Epithelial cell of prostate (primary cell): ENCODE measurements at places on chromosomes 2 and 18.

DNA sequence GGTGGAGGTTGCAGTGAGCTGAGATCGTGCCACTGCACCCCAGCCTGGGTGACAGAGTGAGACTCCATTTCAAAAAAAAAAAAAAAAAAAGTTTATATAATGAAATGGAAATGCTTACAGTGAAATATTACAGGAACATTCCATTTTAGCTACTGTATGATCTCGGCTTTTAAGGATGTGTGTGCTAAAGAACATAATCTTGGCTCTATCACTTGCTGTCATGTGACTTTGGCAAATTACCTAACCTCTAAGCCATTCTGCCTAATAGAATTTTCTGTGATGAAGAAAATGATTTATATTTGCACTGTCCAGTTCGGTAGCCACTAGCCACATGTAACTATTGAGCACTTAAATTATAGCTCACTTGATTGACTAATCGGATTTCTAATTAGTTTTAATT lies 36.3 kb downstream of the SMAD4 start:
- no peak for DNase-seq

GRCh38 chr2:2901384-2902345 lies 476.0 kb downstream of the EIPR1 start:
- DNase-seq, result no peak

DNA sequence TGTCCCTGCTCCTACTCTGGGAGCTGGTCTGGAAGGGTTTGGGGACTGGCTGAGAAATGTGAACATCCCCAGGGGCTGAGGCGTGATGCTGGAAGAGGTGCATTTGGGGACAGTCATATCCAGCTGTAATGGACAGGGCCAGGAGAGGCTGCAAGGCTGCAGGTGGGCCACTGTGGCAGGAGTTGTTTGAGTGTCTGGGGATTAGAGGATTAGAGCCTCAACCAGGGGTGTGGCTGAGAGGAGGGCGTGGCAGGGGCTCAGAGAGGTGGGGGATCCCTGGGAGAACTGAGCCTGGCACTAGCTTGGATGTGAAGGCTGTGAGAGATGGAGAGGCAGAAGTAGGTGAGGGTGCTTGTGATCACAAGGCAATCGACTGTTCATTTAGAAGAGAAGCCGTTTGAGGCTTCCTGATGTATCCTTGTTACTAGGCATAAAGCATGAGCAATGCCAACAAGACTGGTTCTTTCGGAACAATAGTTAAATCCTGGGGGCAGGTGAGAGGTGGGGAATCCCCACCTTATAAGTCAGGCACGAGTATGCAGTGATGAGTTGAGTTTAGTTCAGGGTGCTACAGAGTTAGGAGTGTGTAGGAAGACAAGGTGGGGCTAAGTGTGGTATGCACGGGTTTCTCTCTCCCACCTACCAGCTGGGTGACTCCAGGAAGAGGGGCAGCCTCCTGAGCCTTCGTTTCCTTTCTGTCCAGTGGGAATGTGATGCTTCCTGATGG lies 31.9 kb downstream of the SH3RF3 start:
- DNase-seq, result no peak

DNA sequence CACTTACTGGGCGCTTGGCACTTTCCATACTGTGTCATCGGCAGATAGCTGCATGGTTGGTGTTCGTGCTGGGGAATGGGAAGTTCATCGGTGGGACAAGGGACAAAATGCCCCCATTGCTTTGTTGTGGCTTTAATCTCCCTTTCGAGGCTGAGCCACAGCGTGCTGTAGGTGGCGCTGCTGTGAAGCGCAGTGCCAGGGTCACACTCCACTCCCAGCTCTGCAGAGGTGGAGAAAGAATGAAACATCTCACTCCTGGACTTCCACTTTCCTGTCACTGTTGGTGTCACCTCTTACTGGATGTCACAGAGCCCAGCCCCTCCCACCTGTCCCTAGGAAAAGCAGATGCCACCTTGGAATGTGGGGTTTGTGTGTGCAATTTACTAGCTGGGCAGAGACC lies 8.7 kb downstream of the TYMS start:
- no peak for DNase-seq

DNA sequence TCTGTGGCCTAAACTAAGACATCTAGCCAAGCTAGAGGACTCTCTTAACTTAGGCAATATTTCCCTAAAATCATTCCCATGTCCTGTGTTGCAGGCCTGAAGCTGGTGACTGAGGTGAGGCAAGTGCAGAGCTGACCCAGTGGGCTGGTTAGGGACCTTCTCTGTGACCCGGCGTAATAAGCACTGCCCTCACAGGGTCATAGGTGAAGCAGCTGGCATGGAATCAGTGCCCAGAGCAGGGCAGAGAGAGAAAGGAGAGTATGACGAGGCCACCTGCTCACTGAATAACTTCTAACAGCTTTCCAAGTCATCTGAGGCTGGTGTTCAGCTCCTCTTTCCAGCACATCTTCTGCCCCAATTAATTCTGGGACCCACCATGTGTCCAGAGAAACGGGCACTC lies 197.0 kb downstream of the ANAPC1 start:
- DNase-seq, result no peak

DNA sequence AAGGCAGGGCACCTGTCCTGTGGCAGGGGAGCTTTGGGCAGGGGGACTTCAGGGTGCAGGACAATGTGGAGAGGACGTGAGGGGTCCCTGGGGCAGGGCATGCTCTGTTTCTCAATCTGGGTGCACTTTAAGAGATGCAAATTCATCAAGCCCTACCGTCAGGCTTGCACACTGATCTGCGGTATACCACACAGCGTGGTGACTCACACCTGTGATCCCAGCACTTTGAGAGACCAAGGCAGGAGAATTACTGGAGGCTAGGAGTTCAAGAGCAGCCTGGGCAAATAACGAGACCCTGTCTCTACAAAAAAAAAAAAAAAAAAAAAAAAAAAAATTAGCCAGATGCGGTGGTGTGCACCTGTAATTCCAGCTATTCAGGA lies 10.2 kb upstream of the GPC1 start:
- no peak for DNase-seq

DNA sequence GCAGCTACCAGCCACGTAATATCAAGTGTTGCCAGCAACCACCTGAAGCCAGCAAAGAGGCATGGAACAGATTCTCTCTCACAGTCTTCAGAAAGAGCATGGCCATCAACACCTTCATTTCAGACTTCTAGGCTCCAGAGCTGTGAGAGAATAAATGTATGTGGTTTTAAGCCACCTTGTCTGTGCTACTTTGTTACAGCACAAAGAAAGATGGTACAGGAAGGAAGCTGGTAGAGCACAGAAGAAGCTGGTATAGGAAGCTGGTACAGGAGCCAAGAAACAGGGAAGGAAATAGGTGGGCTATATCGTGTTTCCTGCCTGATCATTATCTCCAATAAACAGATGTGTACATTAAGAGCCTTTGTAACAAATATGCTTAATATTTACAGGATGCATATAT lies 217.4 kb downstream of the DPP10 start:
- no peak for DNase-seq

DNA sequence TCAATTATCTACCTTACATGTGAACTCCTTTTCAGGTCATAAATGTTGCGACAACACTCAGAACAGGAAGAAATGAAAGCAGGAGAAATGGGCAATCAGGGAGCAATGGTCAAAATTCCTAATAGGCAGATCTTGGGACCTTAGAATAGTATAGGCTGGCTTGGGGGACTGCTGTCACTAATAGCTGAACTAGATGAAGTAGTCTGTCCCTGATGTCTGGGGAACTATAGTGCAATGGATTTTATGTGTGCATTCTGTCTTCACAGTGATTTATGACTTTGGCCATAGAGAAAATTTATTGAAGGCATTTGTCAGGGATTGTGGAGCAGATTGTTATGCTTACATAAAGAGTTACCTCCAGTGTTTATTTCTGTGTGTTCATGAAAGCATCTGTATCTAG lies 6.1 kb upstream of the DPP10 start:
- no peak for DNase-seq

- DNase-seq, result no peak
Observed at GRCh38 chr2:55919574-55919973, 4.0 kb downstream of the EFEMP1 start.

DNA sequence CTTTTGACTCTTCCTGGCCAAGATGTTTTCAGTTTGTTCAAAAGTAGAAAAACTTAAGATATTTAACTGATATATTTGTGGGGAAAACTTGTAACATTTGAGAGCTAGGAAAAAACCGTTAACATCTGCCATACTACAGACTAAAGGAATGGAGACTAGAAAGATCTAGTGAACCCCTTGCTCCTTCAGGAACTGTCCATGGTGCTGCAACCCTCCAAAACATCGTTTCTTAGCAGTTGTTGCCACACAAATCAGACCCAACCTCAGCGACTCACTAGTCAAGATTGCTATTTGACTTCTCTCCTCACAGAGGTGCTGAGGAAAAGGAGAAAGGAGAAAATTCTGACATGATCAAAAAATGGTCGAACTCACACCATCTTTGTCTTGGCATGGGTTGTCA lies 393.8 kb upstream of the LYPD1 start:
- DNase-seq, result no peak

- no peak for DNase-seq
Observed at GRCh38 chr18:55384551-55385275, 203.3 kb downstream of the TCF4 start.

DNA sequence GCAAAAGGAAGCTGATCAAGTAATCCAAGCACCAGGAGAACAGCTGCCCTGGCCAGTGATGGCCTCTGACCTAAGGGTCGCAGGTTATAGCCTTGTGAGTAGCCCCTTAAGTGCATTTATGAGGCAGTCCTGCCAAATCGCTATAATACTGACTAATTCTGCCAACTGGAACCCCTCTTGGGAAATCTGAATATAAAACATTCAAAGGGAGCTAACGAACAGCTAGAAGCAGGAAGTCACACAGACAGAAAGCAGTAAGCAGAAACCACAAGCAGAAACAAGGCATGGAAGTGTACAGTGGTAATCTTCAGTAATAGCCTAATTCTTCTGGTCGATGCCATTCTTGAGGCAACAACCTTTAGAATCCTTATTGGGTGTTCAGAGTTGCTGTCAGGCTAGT lies 521.3 kb downstream of the METTL4 start:
- no peak for DNase-seq

DNA sequence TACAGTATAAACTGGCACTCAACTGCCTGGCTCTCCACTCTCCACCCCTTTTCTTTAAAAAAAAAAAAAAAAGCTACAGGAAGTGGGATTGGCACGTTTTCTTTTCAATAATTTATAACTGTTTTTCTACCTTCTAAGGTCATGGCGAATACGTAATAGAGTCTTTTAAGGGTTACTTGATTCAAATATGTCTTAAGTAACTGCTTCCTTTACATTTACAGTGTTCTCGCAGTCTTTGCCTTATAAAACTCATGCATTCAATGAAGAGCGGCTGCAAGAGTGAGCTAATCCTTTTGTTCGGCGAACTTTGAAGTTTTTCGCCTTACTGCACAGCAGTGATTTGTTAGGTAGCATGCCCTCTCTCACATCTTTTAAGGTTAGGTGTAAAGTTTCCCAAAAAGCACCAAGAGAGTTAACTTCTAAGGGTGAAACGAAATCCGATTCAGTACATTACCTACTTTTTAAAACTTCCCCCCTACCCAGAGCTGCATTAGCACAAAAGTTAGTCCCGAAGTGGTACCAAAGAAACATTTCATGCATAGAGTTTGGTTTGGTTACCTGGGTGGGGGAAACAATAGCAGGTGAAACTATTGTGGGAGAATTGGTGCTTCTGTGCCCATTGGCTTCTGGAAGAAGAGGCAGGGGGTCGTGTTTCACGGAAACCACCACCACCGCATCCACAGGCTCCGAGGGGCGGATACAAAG lies 2.0 kb downstream of the KCTD1 start:
- no peak for DNase-seq

DNA sequence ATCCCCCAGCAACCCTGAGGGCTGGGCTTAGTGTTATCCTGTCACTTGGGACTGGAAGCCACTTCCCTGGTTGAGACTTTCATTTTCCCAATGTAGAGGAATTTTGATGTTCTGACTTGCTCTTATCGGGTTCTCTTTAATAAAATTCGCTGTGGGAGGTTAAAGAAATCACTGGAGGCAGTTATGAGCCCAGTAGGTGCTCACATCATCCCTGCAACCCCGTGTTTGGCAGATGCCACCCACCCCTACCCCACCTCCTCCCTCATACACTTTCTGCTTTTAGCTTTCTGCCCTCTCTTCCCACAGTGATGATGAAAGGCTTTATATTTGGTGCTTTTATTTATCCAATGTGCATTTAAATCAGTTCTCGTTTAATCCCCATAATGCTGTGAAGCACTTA lies 106.6 kb downstream of the MAPK4 start:
- no peak for DNase-seq

GRCh38 chr2:223042704-223043118 lies 9.3 kb upstream of the KCNE4 start:
- DNase-seq, result peak; percentile 54

- no peak for DNase-seq
Observed at GRCh38 chr2:36770542-36771287, 74.2 kb downstream of the VIT start.

GRCh38 chr18:10285283-10285640 lies 169.2 kb upstream of the APCDD1 start:
- no peak for DNase-seq

DNA sequence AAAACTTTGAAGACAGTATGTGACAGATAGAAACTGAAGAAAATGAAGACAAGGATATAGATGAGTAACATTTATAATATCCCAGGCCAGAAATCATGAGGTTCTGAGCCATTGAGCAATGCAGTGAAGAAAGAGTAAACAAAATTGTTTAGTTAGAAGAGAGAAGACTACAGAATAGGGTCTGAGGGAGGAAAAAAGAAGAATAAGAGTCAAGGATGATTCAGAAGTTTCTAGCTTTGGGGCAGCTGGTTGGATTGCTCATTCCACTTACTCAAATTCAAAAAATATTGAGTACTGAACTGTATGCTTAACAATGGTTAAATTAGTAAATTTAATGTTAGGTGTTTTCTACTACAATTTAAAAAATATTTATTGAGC lies 155.0 kb upstream of the OTX1 start:
- peak; percentile 10 for DNase-seq

- no peak for DNase-seq
Observed at GRCh38 chr2:50974940-50975339, 57.0 kb downstream of the NRXN1 start.

DNA sequence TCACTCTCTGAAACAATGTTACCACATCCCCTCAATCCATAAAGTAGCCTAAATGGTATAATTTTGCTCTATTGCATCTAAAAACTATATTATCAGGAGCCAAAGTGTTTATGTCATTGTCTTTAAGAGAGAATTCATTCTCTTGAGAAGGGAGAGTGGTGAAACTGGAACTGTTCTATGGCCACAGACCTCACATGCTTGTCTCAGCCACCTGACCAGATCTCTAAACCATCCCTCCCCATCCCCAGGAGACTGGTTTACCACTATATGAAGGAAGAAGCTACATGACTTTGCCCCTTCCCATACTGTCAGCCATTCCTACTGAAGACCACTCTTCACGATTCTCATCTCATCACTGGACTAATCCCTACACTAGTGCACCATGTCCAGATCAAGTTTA lies 9.6 kb downstream of the CDH7 start:
- DNase-seq, result no peak

DNA sequence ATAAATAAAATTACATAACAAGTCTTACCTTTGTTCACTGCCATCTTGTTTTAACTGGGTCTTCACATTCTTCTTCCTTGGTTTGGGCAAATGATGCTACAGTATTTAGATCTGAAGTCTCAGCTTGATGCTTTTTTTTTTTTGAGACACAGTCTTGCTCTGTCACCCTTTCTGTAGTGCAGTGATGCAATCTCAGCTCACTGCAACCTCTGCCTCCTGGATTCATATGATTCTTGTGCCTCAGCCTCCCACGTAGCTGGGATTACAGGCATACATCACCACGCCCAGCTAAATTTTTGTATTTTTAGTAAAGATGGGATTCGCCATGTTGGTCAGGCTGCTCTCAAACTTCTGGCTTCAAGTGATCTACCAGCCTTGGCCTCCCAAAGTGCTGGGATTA lies 53.2 kb upstream of the MAT2A start:
- no peak for DNase-seq
